ENCODE measurements at places on chromosomes 12 and 14.

- DNase-seq = no peak
These were observed 207.5 kb upstream of the RTL1 start for GRCh38 chr14:101110729-101111619.

DNA sequence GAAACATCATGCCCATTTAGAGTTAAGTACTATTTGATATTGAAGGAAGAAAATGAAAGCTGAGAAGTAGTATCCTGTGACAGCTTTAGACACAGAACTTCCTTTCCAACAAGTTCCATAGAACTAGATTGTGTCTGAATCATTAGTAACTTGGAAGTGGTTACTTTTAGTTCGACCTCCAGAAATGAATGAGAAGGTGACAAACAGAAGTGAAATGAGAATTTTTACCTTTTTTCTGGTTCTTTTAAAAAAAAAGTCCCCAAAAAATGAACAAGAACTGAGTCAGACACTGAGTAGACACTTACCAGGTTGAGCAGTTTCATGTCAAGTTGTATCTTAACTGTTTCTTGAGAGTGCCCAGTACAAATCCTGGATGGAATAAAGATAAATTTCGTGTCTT is 3.0 kb downstream of the ATP6V0A2 start:
- DNase-seq = no peak

DNA sequence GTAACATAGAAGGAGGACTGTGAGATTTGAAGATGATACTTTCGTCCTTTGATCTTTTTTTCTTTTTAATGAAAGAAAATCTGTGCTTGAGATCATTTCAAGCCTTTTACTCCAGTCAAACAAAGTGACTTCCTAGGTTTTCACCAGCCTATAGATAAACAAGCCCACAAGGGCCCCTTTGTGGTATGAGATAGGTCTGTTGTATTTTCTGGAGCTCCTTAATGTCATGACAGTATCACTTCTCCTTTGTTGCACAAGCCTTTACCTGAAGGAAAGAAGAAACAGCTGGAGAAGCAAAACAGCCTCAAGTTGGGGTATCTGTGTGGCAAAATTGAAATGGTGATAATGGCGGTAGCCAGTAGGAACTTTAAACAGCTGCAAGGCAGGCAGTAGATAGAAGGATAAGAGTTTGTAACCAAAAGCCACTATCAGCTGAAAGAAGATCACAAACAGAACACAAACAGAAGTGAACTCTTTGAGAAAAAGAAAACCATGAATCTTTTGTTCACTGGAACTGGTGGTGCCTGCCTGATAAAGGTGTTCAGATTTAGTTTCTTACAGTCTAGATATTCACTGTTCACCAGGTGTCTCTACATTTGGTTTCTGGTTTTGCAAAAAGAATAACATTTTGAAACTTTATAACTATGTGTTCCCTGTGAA is 96.8 kb downstream of the LGR5 start:
- no peak for DNase-seq

DNA sequence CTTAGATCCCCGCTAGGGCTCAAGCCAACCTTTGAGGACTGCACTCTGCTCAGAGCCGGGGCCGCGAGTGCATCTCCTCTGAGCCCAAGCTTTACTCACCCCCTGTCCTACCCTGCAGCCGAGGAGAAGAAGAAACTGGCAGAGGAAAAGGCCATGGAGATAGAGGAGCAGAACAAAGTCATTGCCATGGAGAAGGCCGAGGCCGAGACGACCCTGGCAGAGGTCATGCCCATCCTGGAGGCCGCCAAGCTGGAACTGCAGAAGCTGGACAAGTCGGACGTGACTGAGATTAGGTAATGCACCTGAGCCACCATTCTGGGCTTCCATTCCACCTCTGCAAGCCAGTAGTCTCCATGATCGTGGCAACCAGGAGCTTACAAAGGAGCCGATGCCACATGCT is 69.8 kb downstream of the CCDC92 start:
- DNase-seq = no peak

- no peak for DNase-seq
These were observed 117.1 kb upstream of the SLC35F4 start for GRCh38 chr14:57982804-57983634.
